ENCODE measurements at places on chromosomes 7 and 10. TPM values are rescaled to one million over a fixed set of nuclear protein-coding genes. Genes with fewer than 3 reads are reported as not detected.

PPP1R17 gene
- total RNA-seq, result not detected

WNT16 gene
- not detected for total RNA-seq

ASB10 gene
- total RNA-seq, result not detected

PCGF6 gene
- 7.6 TPM for total RNA-seq

GJD4 gene
- total RNA-seq, result not detected

SPDYE11 gene
- not detected for total RNA-seq

GRCh38 chr10:71191019-71191418, 21.4 kb upstream of the UNC5B start:
- DNase-seq, result peak; percentile 16

DNA sequence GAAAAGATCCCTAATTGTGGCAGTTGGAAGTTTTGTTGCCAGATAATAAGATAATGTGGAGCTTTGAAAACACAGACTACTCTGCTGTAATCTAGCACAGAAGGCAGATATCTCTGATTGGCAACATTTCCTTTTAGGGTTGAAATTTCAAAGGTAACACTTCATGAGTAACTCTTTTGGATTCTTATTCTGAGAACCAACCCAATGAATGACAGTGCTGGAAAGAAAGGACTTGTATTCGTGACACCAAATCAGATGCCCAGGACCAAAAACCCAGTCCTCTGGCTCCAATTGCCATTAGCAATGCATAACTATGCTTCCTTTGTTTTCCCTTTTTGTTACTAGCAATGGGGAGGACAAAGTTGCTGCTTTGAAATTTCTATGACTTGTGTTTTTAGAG, 41.0 kb upstream of the ELMO1 start:
- no peak for DNase-seq

GRCh38 chr7:732094-732541, 5.0 kb upstream of the PRKAR1B start:
- DNase-seq, result no peak

DNA sequence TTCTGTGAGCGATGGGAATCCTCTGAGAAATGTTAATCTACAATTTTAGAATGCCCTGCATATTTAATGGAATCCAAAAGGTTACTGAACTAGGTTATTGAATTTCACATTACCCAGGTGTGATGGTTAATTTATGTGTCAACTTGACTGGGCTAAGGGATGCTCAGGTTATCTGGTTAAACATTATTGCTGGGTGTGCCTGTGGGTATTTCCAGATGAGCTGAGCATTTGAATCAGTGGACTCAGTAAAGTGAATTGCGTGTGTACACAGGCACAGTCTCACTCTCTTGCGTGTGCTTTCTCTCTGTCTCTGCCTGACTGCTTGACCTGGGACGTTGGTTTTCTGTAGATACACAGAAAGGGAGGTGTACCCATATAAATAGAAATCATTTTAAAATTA, 21.7 kb downstream of the RNF32 start:
- no peak for DNase-seq

DNA sequence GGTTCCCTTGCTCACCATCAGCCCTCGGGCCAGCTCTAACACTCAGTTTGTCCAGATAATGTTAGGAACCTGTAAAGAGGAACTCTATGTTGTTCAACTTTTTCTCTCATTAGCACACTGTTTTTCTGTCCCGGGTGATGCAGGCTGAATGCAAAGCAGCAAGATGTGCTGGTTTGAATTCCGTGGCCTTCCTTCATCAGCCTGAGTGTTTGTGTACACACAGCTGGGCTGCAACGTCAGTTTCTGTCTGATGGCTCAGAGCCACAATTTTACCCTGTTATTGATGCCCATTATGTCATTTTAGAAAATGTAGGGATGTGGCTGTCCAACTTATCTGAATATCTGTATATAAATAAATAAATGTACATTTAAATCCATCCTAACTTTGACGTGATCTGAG, 152.0 kb downstream of the PLPP4 start:
- no peak for DNase-seq

- DNase-seq, result no peak
Measured at GRCh38 chr10:110005719-110006118, 2.1 kb upstream of the ADD3 start.

DNA sequence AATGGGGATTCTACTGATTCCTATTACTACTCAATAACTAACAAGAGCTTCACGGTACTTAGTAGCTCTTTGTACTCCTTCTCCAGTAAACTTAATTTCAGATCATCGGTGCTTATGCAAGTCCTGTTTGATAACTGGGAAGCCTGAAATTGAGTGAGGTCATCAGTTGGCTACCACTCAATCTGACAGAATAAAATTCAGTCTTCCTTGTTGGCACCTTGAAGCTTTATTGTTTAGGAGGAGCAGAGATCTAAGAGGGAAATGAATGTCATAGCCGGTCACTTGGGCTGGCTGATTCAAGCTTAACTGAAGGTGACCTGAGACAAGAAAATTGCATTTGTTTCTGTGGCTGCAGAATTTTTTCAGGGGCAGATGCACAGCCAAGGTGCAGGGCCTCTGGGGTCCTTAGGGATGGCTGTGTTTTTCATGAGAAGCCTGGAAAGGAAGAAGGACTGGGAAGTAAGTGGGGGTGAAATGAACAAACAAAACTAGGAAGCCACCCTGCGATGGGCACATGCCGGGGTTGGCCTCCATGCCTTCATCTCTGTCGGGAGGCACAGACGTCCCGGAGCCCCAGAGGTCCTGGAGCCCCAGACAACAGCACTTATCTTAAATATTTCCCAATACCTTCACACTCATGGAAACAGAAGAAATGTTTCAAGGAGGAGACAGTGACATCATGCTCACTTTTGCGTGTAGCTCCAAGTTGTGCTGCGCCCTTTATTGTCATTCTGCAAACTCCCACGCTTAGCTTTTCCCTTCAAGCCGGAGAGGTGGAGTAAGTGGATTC, 85.0 kb upstream of the KIF5B start:
- DNase-seq, result no peak

- DNase-seq, result peak; percentile 64
Measured at GRCh38 chr10:16440396-16441133, 3.8 kb downstream of the PTER start.

- DNase-seq, result no peak
Measured at GRCh38 chr7:153858355-153858754, 193.8 kb upstream of the DPP6 start.

- peak; percentile 86 for DNase-seq
Measured at GRCh38 chr7:131502810-131503508, 53.5 kb downstream of the PODXL start.
